Type B pancreatic cell (in vitro differentiated cells): ENCODE measurements at places on chromosomes 5 and 9. TPM values are rescaled to one million over a fixed set of nuclear protein-coding genes. Genes with fewer than 3 reads are reported as not detected.

Gene RANBP17
- 22.0 and 24.1 TPM in 2 replicates for total RNA-seq

Gene GABBR2
- 6.3 and 6.4 TPM in 2 replicates for total RNA-seq

Gene SLC34A3
- total RNA-seq: 0.41 and 0.81 TPM in 2 replicates

Gene IFNA2
- not detected in 2 replicates for total RNA-seq

Gene IZUMO3
- total RNA-seq: not detected in 2 replicates

Gene GARIN3
- not detected in 2 replicates for total RNA-seq

Gene FOXD4L3
- total RNA-seq: not detected in 2 replicates

Gene SLC4A9
- 0.17 TPM in 1 of 2 replicates, not detected in the other for total RNA-seq

Gene PNPLA7
- total RNA-seq: 2.5 and 3.1 TPM in 2 replicates

Gene IRGM
- not detected in 2 replicates for total RNA-seq

Gene SHISAL2B
- total RNA-seq: 0.63 TPM in 1 of 2 replicates, not detected in the other

Gene PCDHA10
- total RNA-seq: 9.9 and 20.3 TPM in 2 replicates

Gene ZNF483
- 4.1 and 11.7 TPM in 2 replicates for total RNA-seq

Gene NME5
- total RNA-seq: 4.3 and 7.8 TPM in 2 replicates

Gene CCDC112
- 5.3 and 7.2 TPM in 2 replicates for total RNA-seq

Gene HTR4
- 0.29 and 1.4 TPM in 2 replicates for total RNA-seq

Gene SGCD
- total RNA-seq: 4.0 and 8.8 TPM in 2 replicates

Gene OTP
- total RNA-seq: 0.17 and 0.31 TPM in 2 replicates

Gene TAF1L
- not detected in 2 replicates for total RNA-seq

Gene ZMAT2
- 57.4 and 59.0 TPM in 2 replicates for total RNA-seq

Gene SPATA31A3
- total RNA-seq: not detected in 2 replicates

Gene CDH10
- 5.5 and 14.2 TPM in 2 replicates for total RNA-seq

Gene CACNA1B
- 2.4 and 3.2 TPM in 2 replicates for total RNA-seq

Gene PCDHAC2
- total RNA-seq: 2.7 and 3.5 TPM in 2 replicates

Gene RLN2
- 1.5 TPM in 1 of 2 replicates, not detected in the other for total RNA-seq

Gene CLTB
- 38.1 and 71.3 TPM in 2 replicates for total RNA-seq
